Cardiac septum (tissue), 1 donor: ENCODE measurements at places on chromosomes 12 and 14. TPM values are rescaled to one million over a fixed set of nuclear protein-coding genes. Genes with fewer than 3 reads are reported as not detected.

APOF gene
- not detected for total RNA-seq

- DNase-seq = no peak
Measured at GRCh38 chr12:67069451-67070306, 199.5 kb upstream of the CAND1 start.

- DNase-seq = no peak
Measured at GRCh38 chr14:68894802-68895703, 84.0 kb downstream of the ACTN1 start.

SIX6 gene
- not detected for total RNA-seq

HOXC12 gene
- total RNA-seq = not detected

GPR137C gene
- total RNA-seq = 1.5 TPM

ART4 gene
- 1.9 TPM for total RNA-seq

DNA sequence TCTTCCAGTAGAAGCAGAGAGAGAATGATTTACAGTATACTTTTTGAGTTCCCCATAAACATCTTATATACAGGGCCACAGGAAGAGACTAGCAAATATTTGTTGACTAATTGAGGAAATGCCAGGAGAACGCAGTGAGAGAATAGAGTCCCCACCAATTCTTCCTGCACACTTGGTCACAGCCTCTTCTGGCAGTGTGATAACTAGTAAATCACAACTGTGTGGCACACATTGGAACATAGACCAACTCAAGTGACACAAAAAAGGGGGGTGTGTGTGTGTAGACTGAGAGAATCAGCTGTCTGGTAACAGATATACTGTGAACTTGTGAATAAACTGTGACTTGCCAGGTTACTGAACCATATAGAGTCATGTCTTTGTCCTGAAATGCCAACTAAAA, 10.2 kb downstream of the PFKM start:
- DNase-seq = no peak

- DNase-seq = no peak
Measured at GRCh38 chr14:69985463-69985862, 106.2 kb downstream of the SMOC1 start.

POTEM gene
- total RNA-seq = not detected

SGPP1 gene
- 5.6 TPM for total RNA-seq

DNA sequence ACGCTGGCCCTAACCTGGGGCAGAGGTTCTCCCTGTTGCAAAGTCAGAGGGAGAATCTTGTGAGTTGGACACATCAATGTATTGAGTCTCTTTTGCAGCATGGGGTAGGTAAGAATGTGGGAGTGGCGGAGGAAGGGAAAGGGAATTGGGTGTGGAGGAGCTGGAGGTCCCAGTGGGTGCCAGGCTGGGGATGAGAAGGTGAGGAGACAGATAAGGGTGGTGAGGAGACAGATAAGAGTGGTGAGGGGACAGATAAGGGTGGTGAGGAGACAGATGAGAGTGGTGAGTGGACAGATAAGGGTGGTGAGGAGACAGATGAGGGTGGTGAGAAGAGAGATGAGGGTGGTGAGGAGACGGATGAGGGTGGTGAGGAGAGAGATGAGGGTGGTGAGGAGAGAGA, 72.9 kb upstream of the SFSWAP start:
- DNase-seq = no peak

SERPINA10 gene
- not detected for total RNA-seq

- no peak for DNase-seq
Measured at GRCh38 chr12:11513288-11513687, 117.9 kb upstream of the PRB2 start.

DNA sequence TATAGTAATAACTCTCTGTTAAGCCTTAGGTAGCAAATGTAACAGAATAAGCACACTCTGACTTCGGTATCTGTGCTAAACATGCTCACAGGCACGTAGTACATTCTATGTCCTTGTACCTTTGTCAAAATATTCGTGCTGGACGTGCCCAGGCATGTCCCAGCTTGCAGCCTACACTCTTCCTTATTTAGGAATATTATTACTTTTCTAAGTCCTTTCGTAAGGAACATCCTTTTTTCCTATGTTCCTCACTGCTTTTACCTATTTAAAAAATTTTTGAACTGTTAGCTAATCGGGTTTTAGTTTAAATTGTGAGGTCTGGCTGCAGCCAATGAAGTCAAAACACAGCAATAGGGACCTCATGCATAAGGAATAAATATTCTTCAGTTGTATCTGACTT, 24.1 kb upstream of the UBC start:
- DNase-seq = no peak

GALNT16 gene
- 25.8 TPM for total RNA-seq

NAV3 gene
- 2.9 TPM for total RNA-seq

DNA sequence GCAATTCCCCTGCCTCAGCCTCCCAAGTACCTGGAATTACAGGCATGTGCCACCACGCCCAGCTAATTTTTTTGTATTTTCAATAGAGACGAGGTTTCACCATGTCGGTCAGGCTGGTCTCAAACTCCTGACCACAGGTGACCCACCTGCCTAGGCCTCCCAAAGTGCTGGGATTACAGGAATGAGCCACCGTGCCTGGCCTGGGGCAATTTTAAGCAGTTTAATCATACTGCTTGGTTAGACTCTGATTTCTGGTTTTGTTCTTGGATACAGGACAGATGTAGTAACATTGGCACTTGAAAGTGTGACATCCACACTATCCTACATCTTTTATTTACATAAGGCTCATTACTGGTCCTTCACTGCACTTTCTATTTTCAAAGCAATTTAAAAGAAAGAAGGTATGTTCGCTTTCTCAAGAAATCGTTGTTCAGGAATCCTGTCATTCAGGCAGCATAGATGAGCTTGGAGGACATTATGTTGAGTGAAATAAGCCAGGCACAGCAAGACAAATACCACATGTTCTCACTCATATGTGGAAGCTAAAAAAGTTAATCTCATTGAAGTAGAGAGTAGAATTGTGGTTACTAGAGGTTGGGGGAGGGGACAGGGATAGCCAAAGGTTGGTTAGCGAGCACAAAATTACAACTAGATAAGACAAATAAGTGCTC, 4.0 kb upstream of the NUAK1 start:
- DNase-seq = no peak

- DNase-seq = no peak
Measured at GRCh38 chr12:16349131-16349460, 1.7 kb downstream of the MGST1 start.

DNA sequence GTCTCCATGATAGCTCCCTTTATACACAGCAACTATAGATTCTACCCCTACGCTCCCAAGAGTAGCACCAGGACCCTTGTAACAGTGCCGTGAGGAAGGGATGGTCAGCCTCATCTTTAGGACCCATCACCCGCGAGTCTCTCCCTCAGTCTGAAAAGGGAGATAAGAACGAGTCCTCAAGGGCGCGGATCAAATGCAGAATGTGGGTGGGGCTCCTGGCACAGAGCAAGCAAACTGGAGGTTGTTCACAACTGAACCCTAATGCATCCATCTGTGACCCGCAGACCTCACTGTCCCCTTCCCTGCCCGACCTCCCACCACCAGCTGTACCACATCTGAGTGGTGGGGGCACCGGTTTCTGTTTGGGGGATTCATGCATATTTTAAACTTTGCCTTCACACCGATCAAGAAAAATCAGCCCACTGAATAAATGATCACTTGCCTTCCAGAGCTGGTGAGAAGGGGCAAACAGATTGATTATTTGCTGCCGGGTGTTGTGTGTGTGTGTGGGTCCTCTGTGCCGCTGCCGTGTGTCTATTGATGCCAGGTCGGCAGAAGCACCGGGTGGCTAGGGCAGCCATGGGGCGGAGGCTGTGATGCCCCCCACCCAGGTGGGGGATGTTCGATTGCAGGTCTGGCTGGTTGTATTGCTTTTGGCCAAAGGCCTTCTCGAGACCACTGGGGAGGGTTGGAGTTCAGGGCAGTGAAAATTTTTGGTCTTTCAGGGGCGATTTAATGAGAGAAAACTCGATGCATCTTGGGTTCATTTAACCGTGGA, 35.7 kb upstream of the BEGAIN start:
- peak; percentile 53 for DNase-seq

ATP23 gene
- 6.2 TPM for total RNA-seq

GRCh38 chr12:18552829-18553228, 185.0 kb downstream of the PLCZ1 start:
- DNase-seq = no peak

DNA sequence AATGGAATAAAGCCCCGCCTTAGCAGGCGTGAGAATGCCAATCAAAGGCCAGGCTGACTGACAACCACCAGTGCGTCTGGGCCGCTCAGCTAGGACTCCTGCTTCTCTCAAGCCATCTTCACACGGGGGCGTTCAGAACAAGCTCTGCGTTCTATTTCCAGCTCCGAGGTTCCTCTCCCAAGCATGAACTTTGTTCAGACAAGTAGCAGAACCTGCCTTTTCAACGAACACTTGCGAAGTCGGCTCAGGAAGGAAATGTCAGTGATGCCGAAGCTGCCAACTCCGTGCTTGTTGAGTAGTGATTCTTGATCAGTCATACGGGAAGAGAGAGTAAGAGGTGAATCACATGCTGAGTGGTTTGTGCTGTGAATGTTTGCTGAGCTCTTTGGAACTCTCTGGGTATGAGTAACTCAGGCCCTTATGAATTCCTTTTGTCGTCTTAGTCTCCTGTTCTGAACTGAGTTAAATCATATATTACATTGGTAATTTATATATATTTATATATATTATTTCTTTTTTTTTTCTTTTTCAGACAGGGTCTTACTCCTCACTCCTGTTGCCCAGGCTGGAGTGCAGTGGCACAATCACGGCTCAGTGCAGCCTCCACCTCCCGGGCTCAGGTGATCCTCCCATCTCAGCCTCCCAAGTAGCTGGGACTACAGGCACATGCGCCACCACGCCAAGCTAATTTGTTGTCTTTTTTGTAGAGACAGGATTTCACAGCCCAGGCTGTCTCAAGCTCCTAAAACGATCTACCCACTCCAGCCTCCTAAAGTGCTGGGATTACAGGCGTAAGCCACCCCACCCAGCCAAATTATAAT, 29.4 kb upstream of the BCL7A start:
- no peak for DNase-seq

DNA sequence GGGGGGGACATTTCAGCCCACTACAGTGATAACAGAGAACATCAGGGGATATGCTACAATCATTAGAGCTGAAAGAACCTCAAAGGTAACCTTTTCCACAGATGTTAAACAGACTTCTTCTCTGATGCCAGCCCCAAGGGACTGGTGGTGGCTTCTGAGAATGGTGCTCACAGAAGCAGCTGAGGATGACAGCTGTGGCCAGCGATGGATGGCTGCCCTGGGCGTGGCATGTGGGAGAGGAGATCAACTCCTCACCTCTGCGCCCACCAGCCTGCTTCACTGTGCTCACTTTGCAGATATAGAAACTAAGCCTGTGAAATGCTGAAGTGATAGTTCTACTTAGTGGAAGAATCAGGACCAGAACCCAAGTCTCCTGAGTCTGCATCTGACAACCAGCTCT, 33.0 kb downstream of the FOXN3 start:
- no peak for DNase-seq

SCN8A gene
- 0.19 TPM for total RNA-seq
